Foreskin keratinocyte (primary cell): ENCODE measurements at places on chromosomes 1 and 21.

- DNase-seq, result no peak
Measured at GRCh38 chr1:184222652-184223052, 164.2 kb upstream of the C1orf21 start.

DNA sequence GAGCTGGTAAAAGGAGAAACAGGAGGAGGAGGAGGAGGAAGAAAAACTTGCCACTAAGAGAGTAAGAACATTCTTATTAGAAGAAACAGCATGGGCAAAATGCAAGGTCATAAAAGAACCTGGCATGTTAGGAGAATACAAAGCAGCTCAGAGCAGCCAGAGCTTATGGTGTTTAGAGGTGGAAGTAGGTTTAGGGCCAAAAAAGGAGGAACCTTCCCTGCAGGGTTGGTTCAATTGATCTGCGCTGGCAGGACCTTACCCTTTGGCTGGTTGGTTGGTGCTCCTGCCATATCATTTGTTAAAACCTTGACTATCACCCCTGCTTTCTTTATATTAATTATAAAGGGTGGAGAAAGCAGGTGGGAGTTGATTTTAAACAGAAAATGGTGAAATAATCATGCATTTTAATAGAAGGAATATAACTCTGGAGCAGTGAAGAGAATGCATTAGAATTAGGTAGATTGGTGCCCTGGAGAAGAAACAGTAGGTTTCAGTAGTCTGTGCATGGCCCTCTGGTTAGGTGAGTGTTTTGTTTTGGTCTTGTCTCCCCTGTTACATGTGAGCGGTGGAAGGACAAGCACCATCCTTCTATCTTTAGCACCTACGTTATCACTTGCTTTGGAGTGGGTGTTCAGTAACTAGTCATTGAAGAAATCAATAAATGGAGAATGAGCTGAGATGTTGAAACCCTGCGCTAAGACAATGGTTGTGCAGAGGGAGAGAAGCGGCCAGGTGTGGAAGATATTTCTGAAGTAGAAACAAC lies 110.4 kb upstream of the NGF start:
- DNase-seq, result no peak

GRCh38 chr1:228095161-228095560 lies 8.0 kb downstream of the C1orf35 start:
- no peak for DNase-seq

DNA sequence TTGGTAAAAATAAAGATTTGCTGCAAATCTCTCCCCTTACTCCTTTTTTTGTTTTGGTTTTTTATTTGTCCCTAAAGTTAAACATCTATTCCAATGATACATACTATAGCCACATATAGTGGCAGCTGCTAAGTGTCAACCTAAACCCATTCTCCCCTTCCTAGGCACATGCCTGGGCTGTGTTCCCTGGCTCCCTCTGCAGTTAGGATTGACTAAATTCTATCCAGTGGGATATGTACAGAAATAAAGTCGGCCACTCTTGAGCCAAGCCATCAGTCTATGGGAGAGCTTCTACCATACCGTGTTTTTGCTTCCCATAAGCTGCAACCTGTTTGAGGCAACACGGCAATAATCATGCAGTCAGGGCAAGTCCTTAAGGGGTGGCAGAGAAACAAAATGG lies 23.6 kb downstream of the MCOLN3 start:
- no peak for DNase-seq

DNA sequence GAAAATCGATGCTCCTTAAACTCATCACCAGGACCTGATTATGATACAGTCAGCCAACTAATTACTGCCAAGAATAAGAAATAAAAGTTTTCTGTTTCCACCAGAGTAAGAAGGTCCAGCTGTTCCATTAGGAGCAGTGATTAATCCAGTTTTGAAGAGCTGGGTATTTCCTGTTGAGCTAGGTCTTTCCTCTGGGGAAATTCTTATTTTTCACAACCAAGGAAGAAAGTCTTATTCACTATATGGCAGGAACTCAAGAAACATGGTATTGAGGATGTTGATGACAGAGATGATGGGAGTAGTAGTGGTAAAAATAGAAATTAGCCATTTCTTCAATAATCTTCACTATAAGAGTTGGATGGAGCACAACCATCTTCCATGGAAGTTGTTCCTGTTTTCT lies 374.6 kb upstream of the RUNX1 start:
- peak; percentile 6 for DNase-seq

DNA sequence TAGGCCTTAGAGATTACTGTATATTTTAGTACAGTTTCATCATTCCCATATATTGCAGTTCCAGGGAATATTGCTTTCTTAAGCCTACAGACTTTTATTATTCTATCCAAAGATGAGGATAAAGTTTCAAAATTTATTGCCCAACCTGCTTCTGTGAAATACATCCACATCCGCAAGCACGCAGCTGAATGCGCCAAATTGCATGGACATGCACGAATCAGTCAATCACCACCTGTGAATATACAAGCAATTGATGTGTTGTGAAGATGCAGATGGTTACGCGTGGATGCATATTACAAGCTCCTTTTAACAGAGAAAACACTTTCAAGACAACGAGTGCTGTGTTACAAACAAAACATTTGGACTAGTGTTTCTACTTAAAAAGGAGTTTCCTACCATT lies 577.8 kb upstream of the PLXNA2 start:
- no peak for DNase-seq

GRCh38 chr21:42203936-42204335 lies 15.0 kb upstream of the ABCG1 start:
- DNase-seq, result no peak

GRCh38 chr21:40850071-40850470 lies 3.1 kb upstream of the DSCAM start:
- DNase-seq, result no peak

DNA sequence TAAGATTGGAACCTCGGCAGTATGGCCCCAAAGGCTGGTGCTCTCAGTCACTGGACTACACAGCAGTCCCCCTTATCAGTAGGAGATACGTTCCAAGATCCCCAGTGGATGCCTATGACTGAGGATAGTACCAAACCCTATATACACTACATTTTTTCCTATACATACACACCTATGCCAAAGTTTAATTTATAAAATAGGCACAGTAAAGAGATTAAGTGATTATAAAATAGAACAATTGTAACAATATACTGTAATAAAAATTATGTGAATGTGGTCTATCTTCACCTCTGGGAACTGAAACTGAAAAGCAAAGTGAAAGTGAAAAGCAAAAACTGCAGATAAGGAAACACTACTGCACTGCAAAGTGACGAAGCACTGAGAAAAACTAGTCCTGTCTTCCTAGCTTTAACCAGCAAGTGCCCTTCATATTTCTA lies 96.8 kb downstream of the INTS7 start:
- no peak for DNase-seq

DNA sequence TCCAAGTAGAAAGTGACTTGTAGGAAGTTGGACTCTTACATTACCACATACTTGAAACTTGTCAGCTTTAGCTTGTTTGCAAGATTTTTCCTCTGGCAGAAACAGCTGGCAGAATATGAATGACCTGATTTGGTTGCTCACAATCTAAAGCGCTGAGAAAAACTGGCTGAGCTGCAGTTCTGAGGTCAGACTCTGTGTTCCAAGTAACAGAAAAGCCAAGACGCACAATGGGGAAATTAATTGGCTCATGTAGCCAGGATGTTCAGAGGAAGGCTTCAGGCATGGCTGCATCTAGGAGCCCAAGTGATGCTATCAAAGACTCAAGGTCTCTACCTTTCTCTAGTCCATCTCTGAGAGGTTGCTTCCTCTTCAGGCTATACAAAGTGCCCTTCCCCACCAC lies 27.0 kb downstream of the ALPL start:
- no peak for DNase-seq

DNA sequence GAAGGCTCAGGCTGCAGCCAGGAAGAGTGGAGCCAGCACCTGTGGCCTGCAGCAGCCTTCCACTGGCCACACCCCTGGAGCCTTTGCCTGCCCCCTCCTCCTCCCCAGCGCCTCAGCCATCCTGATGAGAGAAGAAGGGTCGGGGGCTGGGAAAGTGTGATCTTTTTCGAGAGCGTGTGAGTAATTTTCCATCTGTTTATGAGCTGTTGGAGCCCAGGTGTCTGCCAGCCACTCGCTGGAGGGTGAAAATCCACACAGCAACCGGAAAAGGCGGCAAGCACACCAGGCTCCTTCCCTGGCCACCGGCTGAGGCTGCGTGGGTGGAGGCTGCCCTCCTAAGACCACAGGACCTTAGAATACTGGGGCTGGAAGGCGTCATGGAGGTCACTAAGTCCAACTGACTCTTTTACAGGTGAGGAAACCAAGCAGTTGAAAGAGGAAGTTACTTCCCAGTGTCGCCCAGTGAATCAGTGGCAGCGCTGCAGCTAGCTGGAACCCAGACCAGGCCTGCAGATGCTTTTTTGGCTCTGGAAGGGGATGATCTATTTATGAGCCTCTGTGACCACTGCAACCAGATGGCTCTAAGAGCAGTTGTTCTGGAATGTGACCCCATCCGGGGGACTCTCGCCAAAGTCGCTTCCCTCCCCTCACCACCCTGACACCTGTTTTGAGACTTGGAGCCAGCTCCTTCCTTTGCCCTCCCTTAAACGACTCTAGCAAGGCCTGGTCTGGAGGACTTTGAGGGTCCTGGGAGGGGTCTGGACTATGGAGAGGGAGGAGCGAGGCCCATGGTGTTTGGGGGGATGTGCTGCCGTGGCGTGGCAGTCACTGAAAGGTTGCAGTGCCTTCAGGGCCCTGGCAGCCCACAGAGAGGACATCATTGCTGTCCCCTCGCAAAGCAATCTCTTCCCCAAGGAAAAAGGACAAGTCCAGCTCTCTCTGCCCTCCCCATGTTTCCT lies 54.5 kb downstream of the LGR6 start:
- no peak for DNase-seq

- no peak for DNase-seq
Measured at GRCh38 chr1:226565476-226565875, 16.9 kb downstream of the STUM start.

DNA sequence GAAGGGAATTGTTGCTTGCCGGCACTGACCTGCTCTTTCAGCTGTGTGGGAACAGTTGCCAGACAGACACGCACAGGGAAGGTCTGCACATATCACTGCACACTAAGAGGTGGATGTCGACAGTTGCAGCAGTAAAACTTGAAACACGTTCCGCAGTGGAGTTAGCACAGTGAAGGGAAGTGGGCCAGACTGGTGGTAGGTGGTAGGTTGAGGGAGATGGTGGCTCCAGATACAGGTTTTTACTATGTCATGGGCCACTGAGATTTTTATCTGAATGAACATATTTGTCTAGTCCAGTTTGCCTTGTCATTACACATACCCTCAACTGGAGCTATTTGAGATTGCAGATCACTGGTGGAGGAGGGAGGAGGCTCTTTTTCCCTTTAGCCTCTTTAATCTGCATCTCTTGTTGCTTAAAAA lies 13.5 kb downstream of the MRPS6 start:
- DNase-seq, result no peak

DNA sequence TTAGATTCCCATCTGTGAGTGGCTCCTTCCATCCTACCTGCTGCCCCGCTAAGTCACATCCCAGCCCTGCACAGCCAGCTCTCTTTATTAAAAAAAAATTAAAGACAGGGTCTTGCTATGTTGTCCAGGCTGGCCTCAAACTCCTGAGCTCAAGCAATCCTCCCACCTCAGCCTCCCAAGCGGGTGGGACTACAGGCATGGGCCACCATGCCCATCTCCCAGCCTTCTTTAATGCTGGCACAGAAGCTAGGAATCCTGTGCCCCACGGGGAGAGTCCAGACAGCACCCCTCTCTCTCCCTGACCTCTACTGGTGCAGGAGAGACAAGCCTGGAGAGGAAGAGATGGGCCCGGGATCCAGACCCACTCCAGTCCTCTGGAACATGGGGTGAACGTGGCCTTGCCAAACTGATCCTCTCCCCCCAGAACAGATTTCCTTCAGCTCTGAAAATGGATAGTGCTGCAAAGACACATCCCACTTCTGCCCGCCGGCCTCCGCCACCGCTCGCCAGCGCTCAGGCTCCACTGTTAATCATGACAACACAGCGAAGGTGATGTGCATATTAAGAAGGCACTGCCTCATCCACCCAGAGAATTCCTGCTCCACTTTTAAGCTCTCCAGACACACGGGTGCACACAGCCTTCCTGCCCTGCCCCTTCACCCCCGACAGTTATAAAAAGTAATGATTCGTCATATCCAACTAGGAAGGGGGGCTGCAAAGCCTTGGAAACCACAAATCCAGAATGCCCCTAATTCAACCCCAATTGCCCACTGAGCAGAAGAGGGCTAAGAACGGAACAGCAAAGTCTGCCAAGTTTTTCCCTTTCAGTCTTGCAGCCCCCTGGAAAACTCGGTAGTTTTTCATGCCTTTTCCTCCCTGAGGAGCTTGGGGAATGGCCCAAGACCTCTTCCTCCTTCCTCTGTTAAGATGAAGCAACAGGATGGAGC lies 68.1 kb downstream of the MRPL37 start:
- DNase-seq, result no peak

DNA sequence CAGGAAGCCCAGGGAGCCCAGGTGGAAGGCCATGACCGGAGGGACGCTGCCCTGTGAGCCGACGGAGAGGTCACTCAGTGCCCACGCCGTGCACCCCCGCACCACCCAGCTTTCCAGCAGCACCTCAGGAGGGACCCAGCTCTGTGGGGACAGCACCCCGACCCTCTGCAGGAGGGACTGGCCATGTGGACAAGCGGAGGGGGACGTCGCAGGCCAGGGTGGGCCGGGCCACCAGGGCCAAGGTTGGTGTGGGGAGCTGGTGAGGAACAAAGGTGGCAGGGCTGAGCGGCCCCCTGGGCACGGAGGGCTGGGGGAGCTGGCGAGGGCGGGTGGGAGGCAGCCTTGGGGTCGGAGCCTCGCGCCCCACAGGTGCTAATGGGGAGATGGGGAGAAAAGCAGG lies 22.8 kb downstream of the NADK start:
- DNase-seq, result no peak

GRCh38 chr1:39981385-39981784 lies 26.4 kb downstream of the MFSD2A start:
- no peak for DNase-seq

- DNase-seq, result no peak
Measured at GRCh38 chr1:116763787-116764465, 9.7 kb downstream of the CD2 start.

DNA sequence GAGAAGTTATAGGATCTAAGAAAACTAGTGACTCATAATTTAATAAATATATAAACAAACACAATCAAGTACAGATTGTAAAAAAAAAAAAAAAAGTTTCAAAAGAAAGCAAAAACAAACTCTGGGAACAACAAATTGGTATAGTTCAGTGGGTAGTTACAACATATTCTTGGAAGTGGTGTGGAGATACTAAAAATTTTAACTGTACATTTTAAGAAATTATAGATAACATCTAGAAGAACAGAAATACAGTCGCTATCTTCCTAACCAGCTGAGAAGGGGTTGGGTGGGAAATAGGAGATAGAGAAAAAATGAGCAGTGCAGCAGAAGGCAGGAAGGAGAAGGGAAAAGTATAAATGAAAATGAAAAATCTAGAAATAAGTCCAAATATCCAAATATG lies 70.5 kb downstream of the LRRC8C start:
- no peak for DNase-seq

DNA sequence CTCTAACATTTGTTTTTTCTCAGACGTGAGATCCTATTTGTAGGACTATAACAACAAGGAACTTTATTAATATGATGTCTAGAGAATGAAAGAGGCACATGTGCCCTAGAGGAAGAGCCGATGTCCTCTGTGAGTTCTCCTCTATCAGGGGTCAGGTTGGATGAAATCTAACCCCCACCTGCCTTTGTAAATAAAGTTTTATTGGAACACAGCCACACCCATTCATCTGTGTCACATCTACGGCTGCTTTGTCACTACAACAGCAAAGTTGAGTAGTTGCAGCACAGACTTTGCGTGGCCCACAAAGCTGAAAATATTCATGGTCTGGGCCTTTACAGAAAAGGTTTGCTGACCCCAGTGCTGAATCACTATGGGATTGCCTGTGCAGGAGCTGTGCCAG lies 571 bp upstream of the CAPN9 start:
- DNase-seq, result no peak
